Effector CD4-positive, alpha-beta T cell (primary cell): ENCODE measurements at places on chromosomes 3 and 15.

DNA sequence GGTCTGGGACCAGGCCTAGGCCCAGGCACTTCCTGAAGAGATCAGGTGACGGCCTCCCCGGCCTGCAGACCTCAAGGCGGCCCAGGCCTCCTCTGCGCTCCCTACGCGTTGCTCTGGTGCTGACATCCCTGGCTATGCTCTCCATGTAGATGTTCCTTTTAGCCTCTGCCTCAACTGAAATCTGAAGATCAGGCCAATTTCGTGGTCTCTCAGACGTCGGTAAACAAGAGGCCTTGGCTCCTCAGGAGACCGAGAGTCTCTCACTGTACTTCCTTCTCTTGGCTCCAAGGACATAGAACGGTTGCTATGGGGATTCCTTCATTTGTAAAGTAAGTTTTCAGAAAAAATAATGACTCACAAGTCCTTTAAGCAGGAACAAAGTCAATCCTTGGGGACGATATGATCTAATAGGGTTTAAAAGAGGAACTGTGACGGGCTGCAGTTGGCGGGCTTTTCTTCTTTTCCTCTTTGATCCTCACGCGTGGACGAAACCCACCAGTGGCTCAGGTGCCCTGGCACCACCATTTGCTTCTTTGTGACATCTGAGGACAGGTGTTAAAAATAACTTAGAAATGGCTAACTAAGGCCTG lies 55.6 kb upstream of the CGNL1 start:
- no peak for DNase-seq

DNA sequence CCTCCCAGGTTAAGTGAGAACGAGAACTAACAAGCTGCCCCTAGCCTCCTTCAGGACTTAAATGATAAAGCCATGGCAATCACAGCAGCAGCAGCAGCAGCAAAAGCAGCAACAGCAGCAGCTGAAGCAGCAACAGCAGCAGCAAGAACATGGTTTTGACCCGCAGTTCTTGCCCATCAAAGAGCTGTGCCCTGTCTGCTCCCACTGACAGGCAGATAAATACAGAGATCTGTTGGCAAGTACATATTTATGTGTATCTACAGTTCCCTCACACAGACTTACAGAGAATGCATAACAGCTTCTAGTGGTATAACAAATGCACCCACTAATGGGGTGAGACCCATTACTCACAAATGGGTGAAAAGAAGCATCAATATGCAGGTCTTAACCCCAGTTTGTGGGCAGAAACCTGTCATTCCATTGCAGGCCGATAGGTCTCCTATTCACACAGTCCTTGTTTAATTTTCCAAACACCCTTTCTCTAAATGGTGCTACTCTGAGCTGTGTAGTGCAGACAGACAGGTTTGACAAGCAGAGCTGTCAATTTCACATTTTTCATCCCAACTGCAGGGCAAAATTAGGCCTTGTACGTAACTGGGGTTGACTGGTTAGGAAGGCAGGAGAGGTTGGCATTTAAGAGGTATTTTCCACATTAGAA lies 316.3 kb downstream of the TIGIT start:
- DNase-seq = no peak

GRCh38 chr3:101243285-101244211 lies 76.8 kb downstream of the IMPG2 start:
- DNase-seq = no peak

- DNase-seq = no peak
These were observed 222.0 kb downstream of the MCTP2 start for GRCh38 chr15:94453227-94453988.

DNA sequence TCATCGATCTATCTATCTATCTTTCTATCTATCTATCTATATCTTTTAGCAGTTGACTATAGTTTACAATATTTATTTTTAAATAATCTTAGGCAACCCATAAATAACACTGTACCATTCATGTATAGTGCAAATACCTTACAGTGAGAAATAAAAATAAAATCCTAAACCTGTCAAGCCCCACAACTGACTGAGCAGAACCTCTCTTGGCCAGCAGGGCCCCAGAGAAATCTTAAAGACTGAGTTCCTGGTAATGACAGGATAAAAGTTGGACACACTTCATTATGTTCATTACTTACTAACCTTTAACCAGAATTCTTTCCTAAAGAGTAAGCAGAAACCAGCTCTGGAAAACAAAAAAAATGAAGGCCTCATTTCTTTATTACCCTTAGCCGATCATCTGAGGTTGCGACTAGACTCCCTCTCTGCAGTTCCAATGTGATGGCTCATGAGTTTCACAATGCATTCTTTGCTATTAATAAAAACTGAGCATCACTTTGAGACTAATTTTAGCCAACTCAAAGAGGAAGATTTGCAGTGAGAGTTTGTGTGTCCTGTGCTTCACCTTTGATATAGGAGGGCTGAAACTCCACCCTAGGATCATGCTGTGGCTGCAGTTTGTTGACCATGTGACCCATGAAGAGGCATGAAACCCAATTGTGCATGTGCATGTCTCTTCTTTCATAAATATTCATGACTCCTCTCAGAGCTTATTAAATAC lies 1072.0 kb downstream of the NSUN3 start:
- no peak for DNase-seq

- DNase-seq = no peak
These were observed 6.5 kb upstream of the ARL8B start for GRCh38 chr3:5115506-5116162.

DNA sequence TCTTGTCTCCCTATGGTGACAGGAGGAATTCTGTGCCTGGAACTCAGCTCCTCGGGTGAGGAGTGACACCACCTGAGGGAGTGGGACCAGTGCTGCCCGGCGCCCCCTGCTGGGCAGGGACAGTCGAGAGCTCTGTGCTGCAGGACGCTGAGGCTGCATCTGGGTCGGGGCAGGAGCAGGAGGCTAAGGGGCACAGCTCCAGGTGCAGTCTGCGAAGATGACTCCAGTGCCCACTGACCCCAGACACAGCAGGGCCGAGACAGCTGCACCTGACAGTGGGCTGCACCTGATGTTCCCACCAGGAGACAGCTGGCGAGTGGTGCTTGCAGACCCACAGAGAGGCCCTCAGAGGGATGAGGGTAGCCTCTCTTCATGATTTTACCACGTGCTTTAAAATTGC lies 152.9 kb downstream of the ATP10A start:
- DNase-seq = peak; percentile 14

DNA sequence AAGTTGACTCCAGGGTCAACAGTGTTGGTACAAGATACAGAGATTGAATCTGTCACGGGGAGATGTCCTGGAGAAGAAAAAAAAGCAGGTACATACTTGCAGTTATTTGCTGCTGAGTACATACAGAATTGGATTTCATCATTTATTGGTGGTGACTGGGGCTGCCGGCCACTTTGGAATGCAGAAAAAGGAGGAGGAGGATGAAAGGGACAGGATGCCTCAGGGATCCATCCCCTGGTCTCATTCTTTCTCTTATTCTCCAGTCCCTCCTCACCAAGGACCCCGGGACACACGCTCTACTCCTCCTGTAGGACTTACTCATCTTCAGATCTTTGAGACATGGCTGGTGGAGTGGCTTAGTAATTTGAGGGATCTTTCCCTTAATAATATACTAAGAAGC lies 30.0 kb upstream of the MEIS2 start:
- no peak for DNase-seq

- DNase-seq = no peak
These were observed 66.4 kb upstream of the GOLIM4 start for GRCh38 chr3:168162172-168162571.

- no peak for DNase-seq
These were observed 82.0 kb upstream of the SOX2 start for GRCh38 chr3:181629711-181630110.

DNA sequence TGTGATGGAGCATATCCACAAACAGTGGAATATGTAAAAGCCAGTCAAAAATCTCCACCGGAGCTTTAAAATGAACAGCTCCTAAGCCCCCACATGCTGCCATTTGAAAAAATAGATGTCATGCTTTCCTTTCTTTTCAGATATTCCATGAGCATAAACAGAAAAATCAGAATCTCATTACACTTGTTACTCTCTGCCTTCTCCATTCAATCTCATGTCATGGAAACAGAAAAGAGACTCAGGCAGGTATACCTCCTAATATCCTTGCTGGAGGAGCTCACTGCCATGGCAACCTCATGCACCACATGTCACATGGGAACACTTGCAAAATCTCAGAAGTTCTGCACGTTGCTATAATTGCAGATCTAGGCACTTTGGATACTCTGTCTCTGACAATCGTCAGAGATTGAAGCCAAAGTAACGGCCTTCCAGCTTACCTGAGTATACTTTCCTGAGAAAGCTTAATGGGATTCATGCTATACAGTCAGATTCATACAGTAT lies 317.0 kb upstream of the ADAMTS9 start:
- DNase-seq = no peak

- no peak for DNase-seq
These were observed 392.2 kb upstream of the CFAP20DC start for GRCh38 chr3:59442046-59442445.

- no peak for DNase-seq
These were observed 44.1 kb downstream of the TRANK1 start for GRCh38 chr3:36900474-36901443.

DNA sequence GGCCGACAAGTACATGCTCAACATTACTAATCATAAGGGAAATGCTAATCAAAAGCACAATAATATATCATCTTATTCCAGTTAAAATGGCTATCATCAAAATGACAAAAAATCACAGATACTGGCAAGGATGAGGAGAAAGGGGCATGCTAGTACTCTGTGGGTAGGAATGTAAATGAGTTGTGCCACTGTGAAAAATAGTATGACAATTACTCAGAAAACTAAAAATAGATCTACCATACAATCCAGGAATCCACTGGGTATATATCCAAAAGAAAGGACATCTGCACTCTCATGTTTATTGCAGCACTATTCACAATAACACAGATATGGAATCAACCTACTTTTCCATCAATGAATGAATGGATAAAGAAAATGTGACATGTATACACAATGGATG lies 1256.5 kb downstream of the SI start:
- DNase-seq = no peak

- DNase-seq = no peak
These were observed 252.1 kb downstream of the RPLP1 start for GRCh38 chr15:69704700-69705099.

DNA sequence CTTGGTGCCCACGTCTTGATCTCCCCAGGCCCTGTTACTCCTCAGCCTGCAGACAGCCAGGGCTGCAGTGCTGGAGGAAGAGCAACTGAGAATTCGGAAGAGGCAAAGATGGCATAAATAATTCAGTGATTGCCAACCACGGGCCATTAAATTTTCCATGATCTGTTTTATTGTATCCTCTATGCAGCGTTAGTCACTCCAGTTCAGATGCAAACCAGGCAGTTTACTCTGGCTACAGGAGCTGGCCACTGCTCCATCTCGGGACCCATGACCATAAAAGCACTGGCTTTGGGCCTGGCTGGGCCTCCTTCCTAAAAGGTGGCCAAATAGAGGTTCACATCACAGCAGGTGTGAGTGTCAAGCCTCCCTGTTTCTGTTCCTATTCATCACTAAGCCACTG lies 137.6 kb upstream of the TLE3 start:
- no peak for DNase-seq

GRCh38 chr15:31970007-31970406 lies 60.3 kb upstream of the CHRNA7 start:
- no peak for DNase-seq

- no peak for DNase-seq
These were observed at the start of gene SLC12A8 for GRCh38 chr3:125212509-125213363. SLC12A8 (minus strand) TSS chr3:125212748; CDS start chr3:125211349, 1,399 bp downstream.

GRCh38 chr15:40952301-40952900 lies 870 bp upstream of the CHAC1 start:
- no peak for DNase-seq

DNA sequence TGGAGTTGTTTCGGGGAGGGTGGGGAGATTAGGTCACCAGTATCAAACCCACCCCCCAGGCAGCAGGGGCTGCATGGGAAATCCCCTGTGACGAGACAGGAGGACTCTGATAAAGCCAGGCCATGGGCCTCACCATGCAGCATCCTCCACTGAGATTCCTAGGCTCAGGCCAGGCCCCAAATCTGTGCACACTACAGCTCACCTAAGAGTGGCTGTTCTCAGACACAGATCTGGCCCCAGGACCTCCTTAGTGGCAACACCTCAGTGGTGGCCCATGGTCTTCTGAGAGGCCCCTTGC lies 29.0 kb downstream of the PXYLP1 start:
- DNase-seq = no peak

DNA sequence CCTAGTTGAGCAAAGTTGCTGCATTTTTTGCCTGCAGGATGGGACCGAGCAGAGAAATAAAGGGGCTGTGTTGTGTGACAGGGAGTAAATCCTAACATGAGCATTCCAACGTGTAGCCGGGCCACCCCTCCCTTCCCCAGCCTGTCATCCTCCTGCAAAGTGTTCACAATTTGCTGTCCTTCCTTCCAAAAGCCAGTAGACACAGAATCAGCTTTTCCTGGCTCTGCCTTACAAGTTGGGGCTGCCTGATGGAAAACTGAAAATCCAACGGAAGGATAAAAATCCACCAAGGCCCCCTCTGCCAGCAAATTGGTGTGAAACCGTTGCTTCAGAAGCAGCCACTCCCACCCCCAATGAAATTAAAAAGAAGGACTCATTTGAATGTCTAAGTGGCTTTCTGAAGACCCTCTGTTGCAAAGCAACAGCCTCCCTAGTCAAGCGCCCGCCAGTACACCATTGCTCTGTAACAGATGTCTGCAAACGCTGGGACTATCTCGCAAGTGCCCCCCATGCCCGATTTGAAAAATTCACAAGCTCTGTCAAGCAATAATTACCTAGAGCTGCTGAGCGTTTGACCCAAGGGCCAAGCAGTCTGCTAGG lies 665 bp downstream of the FRMD4B start:
- DNase-seq = no peak

- DNase-seq = no peak
These were observed 3.4 kb downstream of the PHLDB2 start for GRCh38 chr3:111862415-111862814.

DNA sequence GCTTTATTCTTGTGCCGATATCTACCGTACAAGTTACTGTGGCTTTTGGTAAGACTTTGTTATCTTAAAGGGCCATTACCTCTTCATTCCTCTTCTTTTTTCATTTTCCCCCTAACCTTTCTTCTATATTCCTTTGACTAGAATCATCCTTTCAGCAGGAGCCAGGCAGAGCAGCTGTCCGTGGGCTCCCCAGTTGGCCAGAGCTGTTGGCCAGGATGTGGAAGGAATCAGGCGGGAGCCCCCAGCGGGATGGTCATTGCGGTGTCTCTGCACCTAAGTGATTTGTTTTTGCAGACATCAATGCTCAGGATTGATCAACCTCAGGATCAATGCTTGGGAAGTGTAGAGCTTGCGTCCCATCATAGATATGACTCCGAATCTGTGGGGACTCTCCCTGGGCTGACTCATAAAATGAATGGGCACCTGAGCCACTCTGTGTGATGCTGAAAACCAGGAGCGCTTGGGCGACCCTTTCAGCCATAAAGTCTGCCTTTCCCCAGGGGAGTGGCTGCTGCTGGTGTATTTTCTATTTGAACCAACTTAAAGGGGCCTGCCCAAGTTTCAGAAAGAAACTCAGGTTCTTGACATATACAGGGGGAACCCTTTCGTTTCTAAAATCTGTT lies 21.7 kb downstream of the APBA2 start:
- no peak for DNase-seq
